ENCODE measurements at places on chromosomes 2 and 18. TPM values are rescaled to one million over a fixed set of nuclear protein-coding genes. Genes with fewer than 3 reads are reported as not detected.

Gene COBLL1
- total RNA-seq, result 0.36 TPM

Gene TCF4
- total RNA-seq, result 52.0 TPM

Gene LRRC30
- total RNA-seq, result not detected

Gene FEV
- total RNA-seq, result not detected

Gene CHRNG
- not detected for total RNA-seq

Gene CDH7
- total RNA-seq, result not detected

Gene CREB1
- 49.9 TPM for total RNA-seq

Gene SNTG2
- total RNA-seq, result not detected

Gene IDH1
- 94.8 TPM for total RNA-seq

Gene TMEM163
- 1.3 TPM for total RNA-seq

Gene R3HDM1
- total RNA-seq, result 10.0 TPM

Gene OSBPL1A
- 22.2 TPM for total RNA-seq

Gene C2orf78
- total RNA-seq, result not detected

Gene POTEJ
- total RNA-seq, result not detected

Gene RAB6C
- total RNA-seq, result not detected

Gene SERPINB13
- total RNA-seq, result not detected

Gene MRPL30
- 26.5 TPM for total RNA-seq

Gene GPAT2
- 8.5 TPM for total RNA-seq

Gene SYT4
- total RNA-seq, result not detected

Gene SPP2
- not detected for total RNA-seq

Gene SPATA3
- not detected for total RNA-seq

Gene FBLN7
- 10.8 TPM for total RNA-seq

Gene MAP2
- 3.4 TPM for total RNA-seq

Gene ZNF385B
- total RNA-seq, result not detected

Gene GAREM2
- total RNA-seq, result 6.0 TPM

Gene TRIP12
- 143 TPM for total RNA-seq

Data from cardiac atrium fibroblast (primary cell).